WTC11 (cell line): ENCODE measurements at places on chromosomes 2 and 18. TPM values are rescaled to one million over a fixed set of nuclear protein-coding genes. Genes with fewer than 3 reads are reported as not detected.

DNA sequence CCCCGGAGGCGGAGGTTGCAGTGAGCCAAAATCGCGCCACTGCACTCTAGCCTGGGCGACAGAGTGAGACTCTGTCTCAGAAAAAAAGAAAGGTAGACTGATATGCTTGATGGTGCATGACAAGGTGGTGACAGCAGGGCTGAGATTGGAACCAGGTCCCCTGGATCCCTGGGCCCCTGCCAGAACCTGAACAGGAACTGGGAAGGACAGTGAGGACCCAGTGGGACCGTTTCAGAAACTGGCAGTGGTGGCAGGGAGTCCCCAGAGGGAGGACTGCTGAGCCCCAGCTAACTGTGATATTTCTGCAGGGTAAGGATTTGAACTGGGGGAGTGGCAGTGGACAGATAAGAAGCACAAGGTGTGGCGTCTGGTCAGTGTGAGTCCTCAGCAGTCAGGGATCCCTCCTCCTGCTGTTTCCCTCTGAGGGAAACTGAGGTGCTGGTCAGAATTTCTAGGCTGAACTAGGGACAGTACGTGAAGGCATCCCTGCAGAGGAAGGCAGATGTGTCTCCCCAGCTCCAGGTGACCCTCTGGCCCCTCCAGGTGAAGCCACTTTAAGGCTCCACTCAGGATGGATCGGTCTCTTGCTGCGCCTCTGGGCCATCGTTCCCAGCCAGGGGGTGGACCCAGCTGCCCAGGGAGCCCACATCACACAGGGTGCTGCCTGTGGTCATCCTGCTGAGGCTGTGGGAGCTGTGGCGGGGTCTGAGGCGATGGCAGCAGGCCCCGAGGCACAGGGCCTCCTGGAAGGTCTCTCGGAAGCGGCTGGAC is 5.6 kb downstream of the NMUR1 start:
- peaks cover 8% of the 10 kb centered on the region for H3K4me1 ChIP-seq
- peaks cover 21% of the 10 kb centered on the region for H3K27me3 ChIP-seq
- no peaks in the 10 kb centered on the region for H3K36me3 ChIP-seq
- no peak overlapping the region for H3K27ac ChIP-seq
- no peak overlapping the region for H3K4me3 ChIP-seq

GRCh38 chr2:133871545-133872209 is 303.4 kb upstream of the NCKAP5 start:
- no peaks in the 10 kb centered on the region for H3K4me1 ChIP-seq
- H3K36me3 ChIP-seq, result no peaks in the 10 kb centered on the region
- no peak overlapping the region for H3K27ac ChIP-seq
- no peak overlapping the region for H3K4me3 ChIP-seq
- H3K27me3 ChIP-seq, result no peaks in the 10 kb centered on the region

The SKOR2 gene
- total RNA-seq, result 0.34 to 1.3 TPM (median 0.37 TPM) in 3 replicates

The LINC00305 gene
- total RNA-seq, result not detected in 3 replicates

The GALNT5 gene
- 0.17 to 0.34 TPM (median 0.32 TPM) in 3 replicates for total RNA-seq

The DAW1 gene
- 0.48 to 0.69 TPM (median 0.61 TPM) in 3 replicates for total RNA-seq
